ENCODE measurements at places on chromosomes 11 and 22.

- DNase-seq = no peak
Measured at GRCh38 chr22:26763633-26764361, 106.4 kb downstream of the MIAT start.

- no peak for DNase-seq
Measured at GRCh38 chr22:22903355-22903777, 15.8 kb downstream of the IGLL5 start.

DNA sequence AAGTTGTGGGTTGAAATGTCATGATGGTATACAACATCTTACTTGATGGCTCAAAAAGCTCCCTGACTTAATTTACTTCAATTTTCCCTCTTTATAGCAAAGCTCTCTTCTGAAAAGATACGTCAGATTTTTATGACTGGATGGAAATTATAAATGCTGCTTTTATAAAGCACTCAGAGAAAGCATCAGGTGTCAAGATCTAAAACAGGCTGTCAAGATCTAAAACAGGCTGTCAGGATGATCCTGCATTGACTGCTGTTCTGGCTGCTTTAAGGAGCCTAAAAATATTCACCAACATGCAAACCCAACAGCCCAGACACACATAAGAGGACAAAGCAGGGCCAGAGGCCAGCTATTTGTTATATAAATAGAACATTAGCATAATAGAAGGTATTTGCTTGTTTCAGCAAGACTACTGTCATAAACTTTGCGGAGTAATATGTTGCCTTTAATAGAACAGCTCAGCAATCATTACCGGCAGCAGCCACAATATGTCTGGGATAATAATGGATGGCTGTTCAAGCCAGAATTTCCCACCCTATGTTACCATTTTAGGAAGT, 77.3 kb upstream of the ANO5 start:
- no peak for DNase-seq

DNA sequence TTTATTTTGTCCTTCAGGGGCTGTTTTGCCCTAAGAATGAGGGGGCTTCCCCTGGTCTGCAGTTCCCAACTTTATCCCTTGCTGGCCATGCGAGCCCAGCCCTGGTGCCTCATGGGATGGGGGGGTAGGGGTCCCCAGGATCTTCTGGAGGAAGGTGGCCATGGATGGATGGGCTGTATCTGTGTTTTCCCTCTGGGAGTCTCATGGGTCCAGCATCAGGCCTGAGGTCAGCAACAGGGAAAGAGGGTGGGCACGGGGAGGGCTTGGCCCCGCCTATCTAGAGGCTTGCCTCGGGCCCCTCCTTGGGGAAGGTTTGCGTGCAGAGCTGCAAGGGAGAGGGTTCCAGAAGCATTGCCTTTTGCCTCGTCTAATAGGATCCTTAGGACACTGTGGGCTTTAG, 10.8 kb upstream of the ADORA2A start:
- no peak for DNase-seq

DNA sequence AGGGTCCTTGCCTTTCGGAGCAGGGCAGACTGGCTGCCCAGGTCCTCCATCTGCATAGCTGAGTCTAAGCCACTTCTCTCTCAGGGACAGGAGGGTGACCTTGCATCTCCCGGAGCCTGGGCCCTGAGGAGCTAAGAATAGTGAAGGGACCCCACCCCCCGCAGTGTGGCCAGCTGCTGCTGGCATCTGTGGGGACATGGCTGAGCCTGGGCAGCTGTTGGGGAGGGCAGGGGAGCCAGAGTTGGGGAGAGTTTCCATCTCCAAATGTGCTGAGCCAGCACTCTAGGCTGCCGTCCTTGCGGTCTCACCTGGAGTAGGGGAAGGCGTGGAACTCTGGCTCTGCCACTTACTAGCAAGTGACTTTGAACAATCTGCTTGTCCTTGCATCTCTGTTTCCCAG, 34.8 kb upstream of the SHISAL1 start:
- peak; percentile 69 for DNase-seq

- no peak for DNase-seq
Measured at GRCh38 chr22:49270595-49271368, 556.9 kb downstream of the BRD1 start.

GRCh38 chr22:41935509-41935908, 8.9 kb upstream of the TNFRSF13C start:
- DNase-seq = no peak

- no peak for DNase-seq
Measured at GRCh38 chr22:39456522-39457197, at the start of gene MGAT3. MGAT3 (plus strand) TSS chr22:39457012; CDS start chr22:39487348, 30,336 bp downstream.

DNA sequence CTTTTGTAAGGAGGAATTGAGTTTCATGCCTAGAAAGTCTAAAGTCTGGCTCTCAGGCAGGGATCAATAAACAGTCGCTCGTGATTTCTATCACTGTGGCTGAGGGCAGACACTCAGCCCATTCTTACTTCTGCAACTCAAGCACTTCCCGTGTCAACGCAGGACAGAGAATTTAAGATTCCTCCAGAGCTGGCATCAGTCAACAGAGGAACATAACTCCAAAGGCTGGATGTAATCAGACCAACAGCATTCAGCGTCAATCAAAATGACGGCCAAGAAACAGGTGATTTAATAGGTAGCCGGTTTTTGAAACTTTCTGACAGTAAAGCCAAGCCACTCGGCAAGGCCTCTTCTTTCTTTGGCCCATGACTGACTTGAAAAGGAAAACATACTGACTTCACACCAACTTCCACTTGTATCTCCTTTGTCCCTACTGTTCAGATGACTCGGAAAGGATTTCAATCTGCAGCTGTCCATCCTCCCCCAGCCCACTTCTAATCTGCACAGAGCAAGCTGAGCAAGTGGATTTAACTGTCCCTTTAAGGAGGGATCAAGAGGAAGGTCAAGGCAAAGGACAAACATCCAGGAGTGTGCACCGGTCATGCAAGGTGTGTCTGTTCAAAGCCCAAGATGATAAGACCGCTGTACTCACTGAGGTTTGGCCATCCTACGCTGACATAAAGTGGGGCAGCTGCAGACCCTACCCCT, 9.5 kb downstream of the VPS37C start:
- DNase-seq = no peak

DNA sequence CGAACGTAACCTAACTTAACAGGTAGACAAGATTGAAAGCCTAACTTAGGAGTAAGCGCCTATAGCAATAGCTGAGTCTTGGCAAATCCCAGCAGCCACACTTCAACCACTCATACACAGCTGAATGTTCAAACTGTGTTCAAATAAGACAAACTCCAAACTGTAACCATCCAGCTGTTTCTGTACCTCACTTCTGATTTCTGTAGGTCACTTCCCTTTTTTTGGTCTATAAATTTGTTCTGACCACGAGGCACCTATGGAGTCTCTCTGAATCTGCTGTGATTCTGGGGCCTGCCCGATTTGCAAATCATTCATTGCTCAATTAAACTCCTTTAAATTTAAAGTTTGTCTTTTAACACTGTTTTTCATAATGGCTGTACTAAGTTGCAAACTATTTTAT, 8.2 kb upstream of the TENM4 start:
- DNase-seq = no peak

GRCh38 chr22:48737461-48738203, 1090.0 kb downstream of the BRD1 start:
- DNase-seq = no peak

DNA sequence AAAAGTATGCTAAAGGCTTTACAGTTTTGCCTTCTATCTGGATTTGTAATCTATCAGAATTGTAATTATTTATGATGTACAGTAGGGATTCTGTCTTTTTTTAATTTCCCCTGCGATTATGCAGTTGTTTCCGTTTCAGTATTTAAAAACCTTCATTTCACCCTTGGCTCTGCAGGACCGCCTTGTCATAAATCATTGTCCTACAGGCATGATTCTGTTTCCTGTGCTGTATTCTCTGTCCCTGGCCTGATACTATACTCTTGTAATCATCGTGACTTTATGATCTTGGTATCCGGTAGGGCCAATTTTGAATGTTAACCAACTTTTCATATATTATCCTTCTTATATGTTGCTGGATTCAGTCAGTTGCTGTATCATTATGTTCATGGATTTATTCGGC, 151.7 kb downstream of the ATXN10 start:
- no peak for DNase-seq

GRCh38 chr22:43236411-43237166, 49.7 kb upstream of the TTLL12 start:
- no peak for DNase-seq

- peak; percentile 64 for DNase-seq
Measured at GRCh38 chr11:62665075-62665598, at the start of the genes C11orf98 and CSKMT. C11orf98 (minus strand) TSS chr11:62665210; CDS start chr11:62665169, 41 bp downstream. CSKMT (plus strand) TSS chr11:62665312; CDS start chr11:62665880, 568 bp downstream.

DNA sequence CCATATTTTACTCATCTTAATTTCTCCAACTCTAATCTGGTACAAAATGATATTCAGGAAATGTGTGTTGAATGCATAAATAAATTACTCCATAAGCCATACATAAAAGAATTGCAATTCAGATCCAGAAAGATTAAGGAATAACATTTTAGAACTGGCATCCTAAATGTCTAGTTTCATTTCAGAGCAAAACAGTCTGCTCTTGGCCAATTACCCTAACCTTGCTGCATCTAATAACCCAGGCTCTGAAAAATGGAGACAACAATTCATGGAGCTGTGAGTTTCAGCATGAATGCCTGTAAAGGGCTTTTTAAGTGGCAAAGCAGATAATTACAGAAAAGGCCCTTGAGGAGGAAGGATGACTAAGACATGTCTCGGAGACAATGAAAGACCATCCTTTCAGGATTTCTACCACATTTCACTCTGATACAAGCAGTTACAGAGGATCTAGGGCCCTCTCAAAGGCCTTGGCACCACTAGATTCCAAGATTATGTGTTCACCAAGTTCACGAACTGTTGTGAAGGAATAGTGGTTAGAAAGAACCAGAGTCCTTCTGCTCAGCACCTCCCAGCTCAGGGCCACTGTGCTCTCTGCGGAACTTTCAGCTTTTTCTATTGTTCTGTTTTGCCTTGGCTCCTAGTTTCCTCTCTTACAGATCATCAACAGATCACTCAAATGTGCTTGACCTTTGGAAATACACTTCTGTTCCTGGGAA, 157.6 kb upstream of the BLID start:
- DNase-seq = no peak

DNA sequence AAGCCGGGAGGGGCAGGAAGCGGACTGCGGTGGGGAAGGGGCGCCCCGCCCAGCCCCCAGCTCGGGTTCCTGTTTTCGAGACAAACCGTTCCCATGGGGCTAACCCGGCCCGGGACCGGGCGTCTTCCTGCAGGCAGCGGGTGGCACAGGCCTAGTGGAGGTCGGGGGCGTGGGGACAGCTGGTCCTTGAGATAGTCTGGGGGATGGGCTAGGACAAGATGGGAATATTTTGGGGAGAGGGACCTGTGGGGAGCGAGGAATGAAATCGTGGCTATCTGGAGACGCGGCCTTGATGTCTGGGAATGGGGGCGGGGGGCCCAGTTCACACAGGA, 1.2 kb upstream of the RASGRP2 start:
- DNase-seq = no peak

- no peak for DNase-seq
Measured at GRCh38 chr11:96333191-96333719, 9.7 kb downstream of the MAML2 start.

Data from NCI-H524 treated with DMSO at 0.1 percent for 48 hours (cell line).